ENCODE measurements at places on chromosomes 12 and 14.

DNA sequence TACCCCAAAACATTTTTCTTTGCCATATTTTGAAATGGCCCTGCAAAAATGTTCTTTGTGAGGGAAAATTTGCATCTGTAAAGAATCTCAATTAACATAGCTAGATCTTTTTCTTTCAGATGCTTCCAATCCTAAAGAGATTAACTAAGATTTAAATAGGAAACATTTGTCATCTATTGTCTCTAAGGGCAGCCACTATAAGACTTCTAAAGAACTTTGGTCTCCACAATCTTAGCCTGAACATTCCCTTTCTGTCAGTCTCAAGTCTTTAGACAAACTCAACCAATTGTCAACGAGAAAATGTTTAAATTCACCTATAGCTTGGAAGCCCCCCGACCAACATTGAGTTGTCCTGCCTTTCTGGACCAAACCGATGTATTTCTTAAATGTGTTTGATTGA is 71.1 kb upstream of the RASSF8 start:
- no peak for DNase-seq

DNA sequence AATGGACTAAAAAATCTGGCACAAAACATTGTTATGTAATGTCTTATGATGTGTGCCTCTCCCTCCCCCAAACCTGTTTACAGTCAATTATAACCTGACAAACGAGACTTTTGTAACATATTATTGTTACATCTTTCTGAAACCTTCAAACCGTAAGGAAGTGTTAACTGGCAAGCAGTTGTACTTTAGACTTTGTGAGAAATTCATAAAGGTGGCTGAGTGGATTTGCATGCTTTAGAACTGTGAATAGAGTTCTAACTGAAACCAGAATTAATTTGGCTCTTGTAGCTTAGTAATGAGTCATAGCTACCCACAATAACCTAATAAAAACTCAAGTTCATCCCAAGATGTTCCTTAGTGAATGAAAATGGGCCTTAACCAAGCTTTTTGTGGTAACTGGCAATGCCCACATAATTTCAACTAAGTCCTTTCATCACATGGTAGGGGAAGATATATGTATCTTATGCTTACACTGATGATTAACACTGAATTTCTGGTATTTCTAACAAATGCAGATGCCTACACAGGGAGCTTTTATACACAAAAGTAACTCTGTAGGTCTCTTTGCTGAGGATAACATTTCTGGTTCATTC is 29.7 kb downstream of the RAD9B start:
- DNase-seq = no peak

GRCh38 chr12:26845057-26845666 is 12.2 kb upstream of the ITPR2 start:
- no peak for DNase-seq

DNA sequence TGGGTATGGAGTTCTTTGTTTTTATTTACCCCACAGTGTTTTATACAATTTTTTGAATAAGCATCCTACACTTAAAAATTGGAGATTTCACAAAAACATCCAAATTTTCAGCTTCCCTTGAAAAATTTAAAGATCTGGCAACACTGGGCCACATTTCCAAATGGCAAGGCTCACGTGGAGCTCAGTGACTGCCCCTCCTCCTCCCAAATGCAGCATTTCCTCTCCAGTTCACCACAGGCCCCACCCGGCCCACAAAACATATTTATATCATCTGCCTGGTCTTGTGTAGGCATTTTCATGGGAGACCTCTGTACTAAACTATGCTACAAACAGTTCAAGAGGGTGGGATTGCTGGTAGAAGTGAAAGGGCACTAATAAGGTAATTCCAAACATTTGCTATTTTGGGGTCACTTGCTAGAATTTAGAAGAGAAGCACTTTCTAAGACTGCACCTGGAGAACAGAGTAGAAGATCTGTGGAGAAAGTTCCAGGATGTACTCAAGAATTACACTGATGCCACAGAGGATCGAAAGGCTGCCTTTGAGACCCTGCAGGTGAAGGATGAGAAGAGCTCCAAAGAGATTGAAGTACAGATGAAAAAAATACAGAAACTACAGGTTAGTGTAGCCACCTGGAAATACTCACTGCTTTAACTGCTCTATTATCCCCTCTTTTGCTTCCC is 7.3 kb downstream of the FKBP11 start:
- DNase-seq = no peak

- DNase-seq = no peak
Measured at GRCh38 chr14:35879654-35880249, 53.6 kb downstream of the BRMS1L start.

DNA sequence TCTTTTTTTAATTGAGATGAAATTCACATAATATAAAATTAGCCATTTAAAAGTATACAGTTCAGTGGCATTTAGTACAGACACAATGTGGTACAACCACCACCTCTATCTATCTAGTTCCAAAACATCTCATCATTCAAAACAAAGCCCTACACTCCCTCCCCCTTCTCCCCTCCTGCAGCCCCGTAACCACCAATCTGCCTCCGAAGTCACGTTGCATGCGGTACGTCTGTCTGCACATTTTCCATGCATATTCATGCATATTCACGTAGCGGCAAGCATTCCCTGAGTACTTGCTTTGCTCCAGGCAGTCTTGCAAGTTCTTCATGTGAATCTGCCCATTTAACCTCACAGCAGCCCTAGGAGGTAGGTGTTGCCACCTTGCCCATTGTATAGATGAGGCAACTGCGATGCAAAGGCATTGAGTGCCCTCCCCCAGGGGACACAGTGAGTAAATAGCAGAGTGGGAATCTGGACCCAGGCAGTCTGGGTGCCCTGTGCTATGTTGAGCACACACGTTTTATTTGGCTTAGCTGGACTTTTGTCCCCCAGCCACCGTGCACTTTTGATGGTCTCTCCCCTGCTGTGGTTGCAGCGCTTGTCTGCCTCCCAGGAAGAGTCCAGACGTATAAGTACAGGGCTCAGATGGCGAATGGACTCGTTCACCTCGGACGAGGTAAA is 43.4 kb downstream of the RIN3 start:
- DNase-seq = no peak

Data from stimulated activated CD4-positive, alpha-beta T cell treated with anti-CD3 and anti-CD28 coated beads, Interleukin-12 subunit alpha, Interleukin-12 subunit beta, amount 100 ng/mL, for 24 hours (primary cell).